Cortex of kidney (tissue), 1 donor: ENCODE measurements at places on chromosomes 7 and 10.

GRCh38 chr7:69599286-69599954, 1.1 kb downstream of the AUTS2 start:
- no peak for DNase-seq

GRCh38 chr10:48416584-48417232, 110.2 kb downstream of the MAPK8 start:
- no peak for DNase-seq

DNA sequence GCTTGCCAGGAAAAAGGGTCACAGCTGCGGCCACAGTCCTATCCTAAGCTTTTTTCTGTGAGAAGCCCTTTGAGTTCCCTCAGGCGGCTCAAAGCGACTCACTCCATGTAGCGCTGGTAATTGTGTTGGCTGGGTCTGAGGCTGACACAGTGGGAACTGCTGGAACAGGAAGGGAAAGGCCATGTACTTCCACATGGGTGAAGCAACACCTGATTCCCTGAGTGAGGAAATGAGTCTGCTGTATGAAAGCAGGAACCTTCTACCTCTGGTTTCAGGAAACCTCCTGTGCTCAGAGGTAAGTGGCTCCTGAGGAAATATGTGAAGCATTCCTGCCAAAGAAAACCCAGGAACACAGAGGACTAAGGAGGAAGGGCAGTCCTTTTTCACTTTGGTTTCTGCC, 734.6 kb upstream of the SORCS1 start:
- DNase-seq, result no peak

- no peak for DNase-seq
These were observed 184.3 kb downstream of the NEBL start for GRCh38 chr10:20712774-20713173.

DNA sequence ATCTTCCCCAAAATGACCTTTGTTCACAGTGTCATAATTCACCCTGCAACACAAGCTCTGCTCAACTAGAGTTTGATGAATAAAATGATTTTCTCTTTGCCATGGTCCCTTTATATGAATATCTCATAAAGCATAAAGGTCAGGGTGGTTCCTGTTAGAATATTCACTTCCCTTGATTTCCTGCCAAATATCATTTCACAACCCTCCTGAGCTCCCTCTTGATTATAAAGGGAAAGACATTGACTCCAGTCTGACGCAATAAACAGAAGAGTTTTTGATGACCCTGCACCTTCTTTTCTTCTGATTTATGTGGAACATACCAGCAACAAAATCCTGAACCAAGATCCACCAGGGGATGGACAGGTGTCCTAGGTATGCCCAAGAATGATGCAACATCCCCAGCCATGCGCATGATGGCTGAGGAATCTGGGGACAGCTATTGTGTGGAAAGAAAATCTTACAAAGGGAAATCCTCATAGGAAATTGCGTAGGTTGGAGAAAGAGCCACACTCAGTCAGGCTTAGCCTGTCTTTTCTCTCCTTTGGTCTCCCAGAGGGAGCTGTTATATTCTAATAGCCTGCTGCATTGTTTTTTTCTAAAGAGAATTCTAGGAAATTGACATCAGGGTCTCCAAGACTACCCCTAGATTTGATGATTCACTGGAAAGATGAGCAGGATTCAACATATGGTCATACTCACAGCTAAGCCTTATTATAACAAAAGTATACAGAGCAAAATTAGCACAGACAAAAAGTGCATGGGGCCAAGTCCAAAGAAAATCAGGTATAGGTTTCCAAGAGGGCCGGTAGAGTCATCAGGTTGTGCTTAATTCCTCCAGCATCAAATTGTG, 18.8 kb downstream of the IFIT3 start:
- DNase-seq, result no peak

DNA sequence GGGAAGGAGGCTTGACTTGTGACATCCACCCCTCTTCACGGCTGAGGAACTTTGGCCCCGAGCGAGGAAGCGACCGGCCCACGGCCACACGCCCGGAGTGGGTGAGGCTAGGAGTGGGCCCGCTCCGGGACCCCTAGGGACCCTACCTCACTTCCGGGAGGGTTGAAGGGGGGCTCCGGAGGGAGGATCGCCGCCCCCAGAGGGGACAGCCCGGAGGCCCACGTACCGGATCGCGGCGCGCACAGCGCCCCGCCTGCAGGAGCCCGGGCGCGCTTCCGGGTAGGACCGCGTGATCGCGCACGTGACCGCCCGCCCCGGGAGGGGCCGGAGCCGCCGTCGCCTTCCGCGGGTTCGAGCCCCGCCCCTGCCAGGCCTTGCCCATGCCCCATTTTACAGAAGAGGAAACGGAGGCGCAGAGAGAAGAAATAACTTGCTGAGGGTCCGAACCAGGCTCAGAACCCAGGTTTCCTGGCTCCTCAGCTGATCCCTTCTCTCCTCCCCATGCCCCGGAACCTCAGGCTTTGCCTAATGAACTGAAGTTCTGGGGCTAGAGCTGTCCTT, at the start of gene HPS1:
HPS1 (minus strand) TSS at position 275 of the 561 bp plus-strand sequence. CDS start 3,695 bp downstream, outside the sequence.
- DNase-seq, result no peak

DNA sequence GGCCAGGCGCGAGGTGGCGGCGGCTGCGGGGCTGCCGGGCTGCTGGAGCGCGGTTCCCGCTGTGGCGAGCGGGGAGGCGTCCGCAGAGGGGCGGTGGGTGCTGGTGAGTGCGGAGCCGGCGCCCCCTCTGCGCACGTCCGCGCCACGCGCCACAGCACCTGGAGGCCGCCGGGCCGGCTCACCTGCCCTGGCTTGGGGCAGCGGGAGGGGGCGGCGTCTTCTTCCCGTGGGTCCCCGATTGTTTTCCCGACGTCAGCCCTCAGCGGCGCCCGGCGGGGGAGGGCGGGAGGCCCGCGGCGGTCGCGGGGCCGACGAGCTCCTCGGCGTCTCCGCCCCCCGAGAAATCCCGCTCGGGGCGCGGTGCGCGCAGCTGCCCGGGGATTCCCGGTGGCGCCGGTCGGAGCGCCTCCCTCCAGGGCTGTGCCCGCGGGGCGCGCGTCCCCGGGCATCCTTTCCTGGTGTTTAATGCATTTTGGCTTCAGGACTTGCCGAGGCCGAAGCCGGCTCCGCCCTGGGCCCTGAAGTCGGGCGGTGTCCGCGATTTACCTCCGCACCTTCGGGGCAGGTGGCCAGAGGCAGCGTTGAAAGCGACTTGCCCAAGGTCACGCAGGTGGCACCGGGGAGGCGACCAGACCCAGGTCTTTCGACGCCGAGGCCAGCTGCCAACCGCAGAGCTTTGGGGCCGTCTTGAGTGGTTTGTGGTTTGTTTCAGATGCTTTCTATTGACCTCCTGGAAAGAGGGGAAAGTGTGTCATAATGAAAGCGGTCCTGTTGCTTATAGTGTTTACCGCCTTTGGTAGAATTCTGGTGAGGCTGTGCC, 561 bp downstream of the PLEKHA1 start:
- DNase-seq, result no peak

DNA sequence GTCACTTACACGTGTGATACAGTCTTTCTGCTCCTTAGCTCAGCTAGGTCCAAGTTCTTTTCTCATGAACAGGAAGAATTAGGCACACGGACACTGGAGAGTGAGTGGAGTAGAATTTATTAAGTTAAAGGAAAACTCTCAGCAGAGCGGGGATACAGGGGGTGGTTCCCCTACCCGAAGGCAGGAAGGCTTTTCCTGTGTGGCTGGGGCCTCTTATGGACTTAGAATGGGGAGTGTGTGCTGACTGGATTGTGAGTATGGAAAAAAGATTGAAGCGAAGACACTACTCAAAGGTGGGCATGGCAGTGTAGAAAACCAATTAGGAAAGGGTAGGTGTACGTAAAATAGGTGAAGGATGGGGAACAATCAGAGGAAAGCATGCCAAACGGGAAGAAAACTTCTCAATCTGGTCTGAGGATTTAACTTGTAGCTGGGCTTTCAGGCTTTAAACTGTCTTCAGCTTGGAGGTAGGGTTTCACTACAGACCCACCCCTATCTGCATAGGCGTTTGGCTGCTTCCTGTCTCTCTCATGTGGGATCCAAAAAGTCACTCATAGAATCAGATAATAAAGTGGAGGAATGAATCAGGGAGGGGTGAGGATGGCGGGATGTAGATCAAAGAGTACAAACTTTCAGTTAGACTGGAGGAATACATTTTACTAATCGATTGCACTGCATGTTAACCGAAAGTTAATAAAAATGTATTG, 104.2 kb downstream of the ANKRD7 start:
- DNase-seq, result no peak

GRCh38 chr10:76257816-76258215, 826.4 kb downstream of the LRMDA start:
- DNase-seq, result no peak

DNA sequence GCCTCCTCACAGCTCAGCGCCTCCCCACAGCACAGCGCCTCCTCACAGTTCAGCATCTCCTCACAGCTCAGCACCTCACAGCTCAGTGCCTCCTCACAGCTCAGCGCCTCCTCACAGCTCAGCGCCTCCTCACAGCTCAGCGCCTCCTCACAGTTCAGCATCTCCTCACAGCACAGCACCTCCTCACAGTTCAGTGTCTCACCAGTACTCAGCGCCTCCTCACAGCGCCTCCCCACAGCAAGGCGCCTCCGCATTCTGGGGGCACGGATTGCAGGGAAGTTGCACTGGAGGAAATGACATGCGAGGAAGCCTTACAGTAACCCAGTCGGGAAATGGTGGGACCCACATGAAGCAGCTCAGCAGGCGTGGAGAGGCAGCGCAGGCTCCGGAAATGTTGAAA, 271.6 kb downstream of the WDR37 start:
- no peak for DNase-seq

DNA sequence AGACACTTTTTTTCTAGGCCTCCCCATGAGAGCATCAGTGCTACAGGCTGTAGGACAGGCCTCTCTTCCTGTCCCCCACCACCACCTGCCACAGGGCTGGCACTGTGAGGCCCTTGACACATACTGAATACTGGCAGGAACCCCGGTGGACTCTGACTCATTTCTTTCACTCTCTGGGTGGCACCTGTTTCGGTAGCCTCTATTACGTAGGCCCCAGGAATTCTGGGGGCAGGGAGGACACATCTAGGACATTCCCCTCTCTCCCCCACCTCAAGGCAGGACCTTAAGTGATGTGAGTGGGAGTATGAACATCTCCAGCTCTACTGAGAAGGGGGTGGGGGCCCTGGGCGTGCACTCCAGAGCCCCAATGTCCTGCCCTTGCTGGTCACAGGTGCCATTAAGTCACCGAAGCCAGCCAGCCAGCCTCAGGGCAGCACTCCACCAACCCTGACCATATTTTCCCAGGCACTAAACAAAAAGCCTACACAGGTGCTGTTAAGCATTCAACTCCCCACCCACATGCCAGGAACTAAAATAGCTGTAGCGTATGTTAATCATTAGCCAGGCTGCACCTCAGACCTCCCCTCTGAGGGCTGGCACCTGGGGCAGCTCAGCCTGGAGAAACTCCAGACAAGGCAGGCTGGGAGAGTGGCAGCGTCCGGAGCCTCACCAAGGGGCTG, 8.9 kb downstream of the ANXA11 start:
- no peak for DNase-seq

- no peak for DNase-seq
These were observed 58.0 kb upstream of the ZPBP start for GRCh38 chr7:50151001-50151400.

DNA sequence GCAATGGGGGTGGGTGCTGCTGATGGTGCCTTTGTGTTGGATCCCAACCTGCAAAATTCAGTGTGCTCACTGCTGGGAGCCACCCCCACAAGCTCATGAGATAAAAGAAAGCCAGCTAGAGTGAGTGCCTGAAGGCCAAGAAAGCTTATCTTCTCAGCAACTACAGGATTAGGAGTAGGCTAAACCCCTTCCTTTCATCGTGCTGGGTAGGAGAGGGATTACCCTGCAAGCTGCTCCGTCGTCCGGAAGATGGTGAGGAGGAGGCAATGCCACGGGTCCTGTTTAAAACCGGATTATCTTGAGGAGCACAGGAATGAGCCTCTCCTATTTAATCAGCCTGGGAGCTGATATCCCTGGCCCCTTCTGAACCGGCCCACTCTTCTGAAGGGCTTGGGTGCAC, 258.0 kb downstream of the GALNT17 start:
- DNase-seq, result no peak

GRCh38 chr10:118694848-118695247, 59.9 kb downstream of the CACUL1 start:
- DNase-seq, result no peak

DNA sequence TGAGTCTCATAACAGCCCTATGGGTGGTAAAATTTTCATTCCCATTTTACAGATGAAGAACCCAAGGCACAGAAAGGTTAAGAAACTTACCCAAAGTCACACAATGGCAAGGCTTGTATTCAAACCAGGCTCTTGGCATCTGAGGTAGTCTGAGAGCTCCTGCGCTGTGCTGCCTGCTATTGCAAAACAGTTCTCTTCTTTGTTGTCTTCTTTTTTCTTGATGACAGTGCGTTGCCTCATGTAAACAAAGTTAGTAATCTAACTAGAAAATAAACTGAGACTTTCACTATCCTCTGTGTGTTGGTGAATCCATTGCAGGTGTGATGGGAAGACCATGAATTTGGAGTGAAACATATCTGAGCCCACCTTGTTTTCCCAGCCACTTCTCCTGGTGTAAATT, 240.8 kb downstream of the PTEN start:
- DNase-seq, result no peak

GRCh38 chr7:132345543-132346129, 230.6 kb downstream of the PLXNA4 start:
- no peak for DNase-seq

DNA sequence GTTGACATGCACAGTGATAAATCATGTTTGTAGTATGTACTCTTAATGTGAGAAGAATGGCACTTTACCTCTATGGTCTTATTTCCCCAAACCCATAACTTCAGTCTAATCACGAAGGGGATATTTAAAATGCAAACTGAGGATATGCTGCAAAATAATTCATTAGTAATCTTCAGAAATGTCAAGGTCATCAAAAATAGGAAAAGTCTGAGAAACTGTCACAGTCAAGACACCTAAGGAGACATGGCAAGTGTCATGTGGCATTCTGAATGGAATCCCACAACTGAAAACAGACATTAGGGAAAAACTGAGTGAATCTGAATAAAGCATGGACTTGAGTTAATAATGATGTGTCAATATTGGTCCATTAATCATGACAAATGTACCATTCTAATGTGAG, 605.5 kb upstream of the ANKRD30A start:
- no peak for DNase-seq

DNA sequence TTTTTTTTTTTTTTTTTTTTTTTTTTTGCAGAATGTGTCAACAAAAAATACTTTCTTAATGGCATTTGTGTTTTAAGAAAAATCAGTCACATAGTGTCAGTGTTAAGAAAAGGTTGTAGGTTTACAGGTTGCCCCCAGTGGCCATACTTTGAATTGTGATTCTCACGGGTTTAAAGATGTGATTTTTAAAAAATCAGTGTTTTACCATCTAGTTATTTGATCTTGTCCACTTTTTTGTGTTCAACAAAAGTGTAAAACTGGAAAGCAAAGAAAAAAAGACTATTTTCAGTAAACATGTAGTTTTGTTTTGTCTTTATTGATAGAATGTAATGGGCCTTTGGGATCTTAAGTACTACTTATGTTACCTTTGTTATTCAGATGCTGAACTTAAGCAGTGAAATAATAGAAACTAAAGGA, 25.7 kb downstream of the SUV39H2 start:
- DNase-seq, result no peak

DNA sequence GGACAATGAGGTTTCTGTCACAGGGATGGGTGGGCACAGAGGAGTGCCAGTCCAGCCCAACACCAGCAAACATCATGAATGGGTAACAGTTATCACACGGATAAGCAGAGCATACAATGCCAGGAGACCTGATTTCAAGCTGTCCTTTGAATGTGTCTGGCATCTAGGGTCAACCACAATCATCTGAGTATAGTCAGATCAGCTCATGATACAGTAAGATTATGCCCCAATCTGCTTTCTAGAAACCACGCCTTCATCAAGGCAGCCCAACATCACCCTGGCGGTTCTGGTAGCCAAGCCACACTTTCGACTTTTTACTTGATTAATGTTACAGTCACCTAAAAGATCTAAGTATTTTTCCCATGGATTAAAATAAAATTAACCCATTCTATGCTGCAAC, 10.5 kb downstream of the FAM171A1 start:
- DNase-seq, result no peak
